ENCODE measurements at places on chromosomes 5 and 9.

- no peak for DNase-seq
These were observed 13.2 kb upstream of the GFPT2 start for GRCh38 chr5:180366326-180366725.

DNA sequence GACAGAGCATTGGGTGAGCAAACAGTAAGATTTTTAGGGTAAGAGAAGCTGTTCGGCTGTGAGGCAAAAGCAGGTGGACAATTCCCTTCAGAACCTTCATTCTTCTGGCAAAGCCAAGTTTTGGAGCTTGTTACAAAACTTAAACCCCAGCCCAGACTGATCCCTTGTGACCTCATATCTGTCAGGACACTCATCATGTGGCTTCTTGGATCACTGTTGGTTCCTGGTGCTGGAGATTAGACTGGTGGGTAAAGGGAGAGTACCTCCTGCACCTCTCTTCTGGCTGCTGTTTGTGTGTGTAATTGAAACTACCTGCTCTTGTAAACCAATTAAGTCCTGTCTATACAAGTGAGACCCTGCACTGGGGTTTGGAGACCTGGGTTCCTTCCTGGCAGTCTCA lies 21.0 kb downstream of the LARP1 start:
- DNase-seq, result peak; percentile 6

DNA sequence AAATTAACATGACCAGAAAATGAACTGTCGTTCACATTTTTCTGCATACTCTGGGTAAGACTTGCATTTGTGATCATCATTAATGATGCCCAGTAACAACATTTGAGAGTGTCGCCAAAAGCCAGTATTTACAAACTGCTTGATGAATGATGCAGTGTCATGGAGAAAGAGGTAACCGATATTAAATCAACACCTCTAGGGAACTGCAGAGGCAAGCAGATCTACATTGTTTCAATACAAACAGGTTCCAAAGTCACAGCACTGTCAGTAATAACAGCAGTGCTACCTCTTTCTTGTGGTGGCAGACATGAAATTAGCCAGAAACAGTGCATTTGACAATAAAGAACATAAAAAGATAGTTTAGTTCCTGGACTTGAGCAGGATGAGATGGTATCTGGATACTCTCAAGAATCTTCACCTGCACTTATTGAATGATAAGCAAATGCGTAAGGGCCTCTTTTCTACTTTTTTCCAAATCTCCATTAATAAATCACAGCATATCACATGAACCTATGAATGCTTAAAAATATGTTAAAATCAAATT lies 456.6 kb downstream of the ARHGEF28 start:
- no peak for DNase-seq

DNA sequence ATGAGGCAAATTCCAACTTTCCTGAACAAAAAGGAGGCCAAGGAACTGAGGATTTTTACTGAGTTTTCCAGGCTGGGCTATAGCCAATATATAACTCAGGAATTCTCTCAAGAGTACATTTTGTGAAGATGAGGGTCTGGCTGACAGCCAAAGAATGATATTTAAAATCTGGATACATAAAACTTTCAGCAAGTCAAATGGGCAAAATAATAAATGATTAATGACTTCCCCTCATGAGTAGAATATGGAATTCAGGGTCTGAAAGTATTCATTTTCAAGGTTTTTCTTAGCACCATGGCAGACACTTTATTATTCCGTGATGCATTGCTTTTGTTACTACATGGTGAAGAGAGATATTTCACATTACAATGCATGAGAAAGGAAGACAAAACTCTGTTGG lies 7.8 kb downstream of the FAM81B start:
- DNase-seq, result no peak

GRCh38 chr9:20084125-20084524 lies 295.3 kb upstream of the SLC24A2 start:
- no peak for DNase-seq

GRCh38 chr9:137759117-137759516 lies 118.5 kb upstream of the CACNA1B start:
- no peak for DNase-seq

- peak; percentile 25 for DNase-seq
These were observed 91.4 kb downstream of the LIFR start for GRCh38 chr5:38465061-38465460.

DNA sequence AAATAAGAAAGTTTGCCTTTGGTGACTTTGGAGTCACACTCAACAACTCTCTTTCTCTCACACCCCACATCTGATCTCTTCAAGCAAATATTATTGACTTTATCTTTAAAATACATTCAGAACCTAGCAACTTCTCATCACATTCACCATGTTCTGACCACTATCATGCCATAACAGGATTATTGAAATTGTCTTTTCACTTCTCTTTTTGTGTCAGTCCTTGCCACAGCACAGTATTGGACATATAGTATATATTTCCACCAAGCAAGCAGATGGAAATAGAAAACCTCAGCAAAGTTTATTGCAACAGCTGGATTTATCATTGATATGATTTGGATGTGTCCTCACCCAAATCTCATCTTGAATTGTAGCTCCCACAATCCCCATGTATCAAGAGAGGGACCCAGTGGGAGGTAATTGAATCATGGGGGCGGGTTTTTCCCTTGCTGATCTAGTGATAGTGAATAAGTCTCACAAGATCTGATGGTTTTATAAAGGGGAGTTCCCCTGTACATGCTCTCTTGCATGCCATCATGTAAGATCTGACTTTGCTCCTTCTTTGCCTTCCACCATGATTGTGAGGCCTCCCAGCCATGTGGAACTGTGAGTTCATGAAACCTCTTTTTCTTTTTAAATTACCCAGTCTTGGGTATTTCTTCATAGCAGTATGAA lies 26.9 kb upstream of the ITGA1 start:
- no peak for DNase-seq

DNA sequence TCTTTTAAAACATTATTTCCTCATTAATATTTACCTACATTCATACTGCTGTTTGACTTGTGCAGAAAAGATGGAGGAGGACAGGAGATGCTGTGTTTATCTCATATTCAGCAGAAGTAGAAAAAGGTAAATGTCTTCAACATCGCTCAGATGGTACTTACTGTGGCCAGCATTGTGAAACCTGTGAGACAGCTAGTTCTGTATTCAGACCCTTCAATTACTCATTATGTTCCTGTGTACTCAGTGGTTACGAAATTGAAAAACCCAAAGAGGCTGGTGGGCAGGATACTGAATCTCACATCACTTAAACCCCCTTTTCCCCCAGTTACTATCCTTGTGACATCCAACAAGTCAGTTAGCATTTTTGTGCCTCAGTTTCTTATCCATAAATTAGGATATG lies 216.0 kb downstream of the KDM4C start:
- DNase-seq, result no peak

- no peak for DNase-seq
These were observed 103.6 kb upstream of the SSBP2 start for GRCh38 chr5:81854485-81854884.

- DNase-seq, result no peak
These were observed 216.2 kb upstream of the ACTBL2 start for GRCh38 chr5:57698802-57699201.

DNA sequence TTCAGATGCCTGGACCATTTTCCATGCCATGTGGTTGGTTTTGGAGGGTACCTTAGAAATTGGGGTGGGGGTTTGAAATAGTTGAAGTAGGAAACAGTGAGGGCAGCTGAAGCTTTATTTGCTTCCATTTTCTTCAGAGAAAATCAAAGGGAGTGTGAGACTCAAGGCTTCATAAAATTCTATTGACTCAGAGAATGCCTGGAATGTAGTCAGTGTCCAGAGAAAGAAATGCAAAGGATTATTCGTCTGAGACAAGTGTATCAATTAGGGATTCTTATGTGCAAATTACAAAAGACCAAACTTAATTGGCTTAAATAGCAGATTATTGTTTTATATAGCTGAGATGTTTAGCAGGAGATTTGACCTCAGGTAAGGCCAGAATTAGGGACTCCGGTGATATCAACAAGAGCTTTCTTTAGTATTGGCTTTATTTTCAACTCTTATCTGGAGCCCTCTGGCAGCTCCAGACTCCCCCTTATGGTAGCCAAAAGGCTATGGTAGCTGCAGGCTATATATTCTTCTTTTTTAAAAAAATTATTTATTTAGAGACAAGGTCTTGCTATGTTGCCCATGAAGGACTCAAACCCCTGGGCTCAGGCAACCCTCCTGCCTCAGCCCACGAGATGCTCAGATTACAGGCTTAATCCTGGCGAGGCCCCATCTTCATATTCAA lies 38.9 kb downstream of the PTTG1 start:
- DNase-seq, result peak; percentile 26

- DNase-seq, result no peak
These were observed 54.1 kb downstream of the ARHGEF37 start for GRCh38 chr5:149635394-149635793.

DNA sequence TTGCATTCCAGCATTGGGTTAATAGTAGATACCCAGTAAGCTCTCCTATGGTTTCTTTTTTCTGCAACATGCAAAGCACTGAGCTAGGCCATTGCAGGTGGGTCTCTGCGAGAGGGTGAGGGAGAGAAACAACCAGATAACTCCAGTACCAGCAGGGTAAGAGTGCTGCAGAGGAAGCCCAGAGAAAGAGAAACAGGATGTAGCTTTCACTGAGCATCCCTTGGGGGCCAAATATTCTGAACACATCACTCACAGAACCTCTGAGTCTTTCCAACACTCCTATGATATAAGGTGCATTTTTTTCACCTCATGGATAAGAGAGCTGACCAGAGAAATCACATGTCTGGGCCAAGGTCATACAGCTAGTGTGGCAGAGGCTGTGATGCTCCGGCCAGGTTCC lies 76.7 kb downstream of the TRIM32 start:
- no peak for DNase-seq

DNA sequence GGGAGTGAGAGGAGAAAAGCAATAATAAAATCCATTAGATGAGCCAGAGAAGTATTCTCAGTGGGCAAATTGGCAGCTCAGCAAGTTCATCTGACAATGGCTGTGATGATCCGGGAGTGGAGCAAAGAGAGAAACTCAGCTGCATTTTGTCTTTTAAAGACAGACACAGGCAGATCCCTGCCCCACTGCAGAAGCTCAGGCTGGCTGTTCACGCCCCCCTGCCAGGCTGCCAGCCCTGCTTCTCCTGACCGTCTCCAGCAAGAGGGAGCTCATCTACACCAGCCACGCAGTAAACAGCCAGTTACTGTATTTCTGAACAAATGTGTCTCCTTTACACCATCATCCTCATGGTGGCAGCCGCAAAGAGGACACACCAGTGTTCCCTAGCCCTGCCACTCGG lies 114.3 kb upstream of the SARDH start:
- DNase-seq, result no peak

- DNase-seq, result no peak
These were observed 46.0 kb downstream of the SHB start for GRCh38 chr9:38022995-38023394.

- peak; percentile 78 for DNase-seq
These were observed 5.0 kb downstream of the IL3 start for GRCh38 chr5:132065351-132065937.

- DNase-seq, result no peak
These were observed 4.7 kb downstream of the PAX5 start for GRCh38 chr9:37029304-37029775.

DNA sequence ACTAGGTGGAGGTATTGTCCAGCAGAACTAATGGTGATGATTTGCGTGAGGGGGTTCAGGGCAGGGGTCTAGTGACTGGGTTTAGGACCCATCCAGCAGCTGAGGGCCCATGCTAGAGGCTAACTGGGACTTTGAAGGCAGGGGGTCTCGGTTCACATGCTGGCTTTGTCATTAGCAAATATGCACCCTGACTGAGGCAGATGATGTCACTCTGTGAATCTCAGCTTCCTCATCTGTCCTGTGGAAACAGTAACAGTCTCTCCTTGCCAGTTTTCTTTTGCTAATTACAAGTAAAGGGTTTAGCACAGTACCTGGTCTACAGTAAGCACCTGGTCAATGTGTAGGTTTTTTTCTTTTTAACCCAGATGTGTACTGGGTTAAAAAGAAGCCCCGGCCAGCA lies 5.2 kb downstream of the SH2D3C start:
- no peak for DNase-seq

DNA sequence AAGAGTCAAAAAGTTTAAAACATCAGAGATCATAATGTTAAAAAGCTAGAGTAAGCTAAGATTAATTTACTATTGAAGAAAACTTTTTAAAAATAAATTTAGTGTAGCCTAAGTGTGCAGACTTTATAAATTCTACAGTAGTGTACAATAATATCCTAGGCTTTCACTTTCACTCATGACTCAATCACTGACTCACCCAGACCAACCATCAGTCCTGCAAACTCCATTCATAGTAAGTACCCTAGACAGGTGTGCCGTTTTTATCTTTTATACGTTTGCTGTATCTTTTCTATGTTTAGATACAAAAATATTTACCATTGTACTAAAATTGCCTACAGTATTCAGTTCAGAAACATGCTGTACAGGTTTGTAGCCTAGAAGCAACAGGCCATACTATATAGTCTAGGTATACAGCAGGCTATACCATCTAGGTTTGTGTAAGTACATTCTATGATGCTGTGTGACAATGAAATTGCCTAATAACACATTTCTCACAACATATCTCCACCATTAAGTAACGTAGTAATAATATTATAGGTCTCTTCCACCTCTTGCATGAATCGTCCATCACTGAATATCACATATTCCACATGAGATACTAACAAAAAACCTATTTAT lies 59.2 kb downstream of the MEGF9 start:
- DNase-seq, result no peak

DNA sequence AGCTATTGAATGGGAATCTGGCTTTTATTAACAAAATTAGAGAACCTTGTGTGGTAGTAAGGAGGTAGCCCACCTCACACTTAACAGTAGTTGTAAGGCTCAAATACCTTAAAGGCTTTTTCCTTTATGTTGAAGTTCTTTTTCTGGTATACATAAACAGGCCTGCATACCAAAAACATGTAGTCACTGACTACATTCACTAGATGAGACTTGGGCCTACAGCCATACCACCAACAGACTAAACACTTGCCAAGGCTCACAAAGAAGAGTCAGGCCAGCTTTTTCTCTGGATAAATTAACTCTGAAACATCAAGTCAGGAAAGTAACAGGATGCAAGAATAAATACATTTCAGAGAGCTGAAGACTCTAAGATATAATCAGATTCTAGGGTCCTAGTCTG lies 78.6 kb upstream of the MPDZ start:
- DNase-seq, result no peak

DNA sequence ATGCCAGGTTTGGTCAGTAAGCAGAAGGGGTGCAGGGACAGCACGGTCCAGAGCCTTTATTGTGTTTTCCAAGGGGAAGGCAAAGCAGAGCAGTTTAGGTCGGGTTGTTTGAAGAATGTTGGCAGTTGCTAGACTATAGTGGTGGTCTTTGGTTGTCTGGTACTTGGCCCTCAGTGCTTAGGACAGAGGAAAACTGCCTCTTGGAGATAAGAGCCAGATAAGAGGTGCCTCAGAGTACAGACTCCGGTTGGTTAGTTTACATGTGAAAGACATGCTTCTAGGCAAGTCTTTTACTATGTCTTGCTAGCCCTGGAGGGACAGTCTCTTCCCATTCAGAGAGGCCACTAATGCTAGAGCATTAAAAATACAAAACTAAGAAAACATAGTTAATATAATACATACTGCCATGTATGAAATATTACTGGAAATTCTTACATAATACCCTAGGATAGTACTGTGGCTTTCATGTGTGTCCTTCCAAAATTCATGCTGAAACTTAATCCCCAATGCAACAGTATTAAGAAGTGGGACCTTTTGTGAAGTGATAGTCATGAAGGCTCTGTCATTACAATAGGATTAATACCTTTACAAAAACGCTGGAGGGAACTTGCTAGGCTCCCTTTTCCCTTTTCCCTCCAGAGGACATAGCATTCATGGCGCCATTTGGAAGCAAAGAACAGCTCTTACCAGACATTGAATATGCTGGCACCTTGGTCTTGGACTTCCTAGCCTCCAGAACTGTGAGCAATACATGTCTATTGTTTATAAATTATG lies 280.4 kb downstream of the TMEM167A start:
- no peak for DNase-seq
